Activated CD4-positive, alpha-beta T cell treated with anti-CD3 and anti-CD28 coated beads for 36 hours (primary cell): ENCODE measurements at places on chromosomes 3 and 15. TPM values are rescaled to one million over a fixed set of nuclear protein-coding genes. Genes with fewer than 3 reads are reported as not detected.

DNA sequence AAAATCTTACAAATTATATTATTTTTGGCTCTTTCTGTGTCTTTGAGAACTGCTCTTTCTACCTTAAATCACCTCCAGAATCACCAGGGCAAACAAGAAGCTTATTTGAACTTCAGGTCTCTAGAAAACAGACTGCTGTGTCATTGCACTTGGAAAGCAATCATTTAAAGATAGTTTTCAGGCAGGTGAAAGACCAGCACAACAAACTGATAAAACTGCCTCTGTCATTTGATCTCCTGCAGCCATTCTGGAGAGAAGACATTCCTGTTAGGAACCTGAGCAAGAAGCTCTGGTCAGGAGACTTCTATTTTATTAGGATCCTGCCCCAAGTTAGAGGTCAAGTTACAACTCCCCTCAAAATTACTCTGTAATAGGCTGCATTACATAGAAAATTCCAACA, 50.7 kb upstream of the AP4E1 start:
- no peak for DNase-seq

GRCh38 chr3:194069421-194070219, 66.3 kb upstream of the HES1 start:
- DNase-seq, result no peak

Gene IRAK2
- total RNA-seq, result 3.9 TPM

- DNase-seq, result no peak
These were observed 8.2 kb upstream of the NMD3 start for GRCh38 chr3:161212906-161213305.

DNA sequence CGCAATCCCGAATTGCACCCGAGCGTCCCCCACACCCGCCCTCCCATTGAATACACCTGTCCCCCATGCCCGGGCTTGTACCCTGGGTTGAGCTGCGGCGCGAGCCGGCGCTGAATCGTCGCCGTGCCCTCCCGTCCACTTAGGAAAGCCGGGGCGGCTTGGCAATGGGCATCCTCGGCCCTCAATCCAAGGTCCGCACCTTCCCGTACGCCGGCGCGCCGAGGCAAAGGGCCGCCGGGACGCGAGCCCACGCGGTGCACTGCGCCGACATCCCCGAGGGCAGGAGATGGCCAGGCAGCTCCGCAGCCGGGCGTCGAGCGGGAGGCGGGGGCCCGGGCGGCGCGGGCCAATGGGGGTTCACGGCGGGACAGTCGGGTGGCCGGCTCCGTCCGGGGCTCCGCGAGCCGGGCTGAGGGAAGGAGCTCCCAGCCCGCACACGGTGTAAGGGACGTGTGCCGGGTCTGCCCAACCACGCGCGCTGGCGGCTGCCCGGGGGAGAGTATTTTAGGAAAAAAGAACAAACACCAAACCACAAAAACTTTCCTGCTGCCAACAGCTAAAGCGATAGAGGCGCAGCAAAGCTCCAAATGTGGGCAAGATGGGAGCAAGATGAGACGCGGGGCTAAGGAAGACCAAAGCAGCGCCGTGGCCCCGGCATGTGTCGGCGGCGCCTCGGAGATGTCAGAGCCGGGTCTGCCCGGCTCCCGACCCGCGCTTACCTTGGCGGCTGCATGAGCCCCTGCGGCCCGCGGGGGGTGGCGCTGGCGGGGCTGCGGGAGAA, 621 bp downstream of the RGMA start:
- DNase-seq, result peak; percentile 40

DNA sequence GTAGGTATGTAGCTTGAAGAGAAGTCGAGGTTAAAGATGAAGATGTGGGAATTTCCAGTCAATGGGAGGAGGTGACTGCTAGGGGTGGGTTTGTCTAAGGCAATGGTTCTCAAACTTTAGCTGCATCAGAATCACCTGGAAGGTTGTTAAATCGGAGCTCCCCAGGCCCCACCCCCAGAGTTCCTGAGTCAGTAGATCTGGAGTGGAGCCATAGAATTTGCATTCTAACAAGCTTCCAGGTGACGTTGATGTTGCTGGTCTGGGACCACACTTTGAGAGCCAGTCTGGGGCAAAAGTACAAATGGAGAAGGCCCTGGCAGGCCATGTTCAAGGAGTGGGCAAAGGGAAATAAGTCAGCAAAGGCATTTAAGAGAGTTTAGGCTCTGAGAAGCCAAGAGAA, 69.1 kb downstream of the CMTM8 start:
- no peak for DNase-seq

Gene SYNPR
- total RNA-seq, result not detected

Gene REC114
- not detected for total RNA-seq

Gene GRIP2
- total RNA-seq, result not detected

Gene ALG1L2
- total RNA-seq, result 0.71 TPM

DNA sequence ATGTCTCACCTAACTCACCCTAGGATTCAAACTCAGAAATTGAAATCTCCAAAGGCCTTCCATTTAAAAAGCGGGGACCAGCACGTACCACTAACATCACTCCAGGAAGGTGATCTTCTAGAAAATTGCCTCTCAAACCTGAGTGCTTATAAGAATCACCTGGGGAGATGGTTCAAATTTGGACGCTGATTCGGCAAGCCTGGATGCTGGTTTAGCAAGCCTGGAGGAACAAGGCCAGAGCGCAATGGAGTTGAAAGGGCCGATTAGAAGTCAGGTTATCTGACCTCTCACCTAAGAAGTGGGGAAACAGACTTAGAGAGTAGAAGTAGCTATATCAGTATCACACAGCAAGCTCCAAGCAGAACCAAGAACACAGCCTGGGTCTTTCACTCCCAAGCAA, 68.2 kb downstream of the SSUH2 start:
- no peak for DNase-seq

- no peak for DNase-seq
These were observed at the start of gene AGBL1 for GRCh38 chr15:86079508-86080266. Gene AGBL1 (plus strand): TSS chr15:86079871.

Gene ERICH6
- 0.58 TPM for total RNA-seq

- no peak for DNase-seq
These were observed 18.2 kb upstream of the CLDN16 start for GRCh38 chr3:190369668-190370295.

Gene MUSTN1
- 2.8 TPM for total RNA-seq

DNA sequence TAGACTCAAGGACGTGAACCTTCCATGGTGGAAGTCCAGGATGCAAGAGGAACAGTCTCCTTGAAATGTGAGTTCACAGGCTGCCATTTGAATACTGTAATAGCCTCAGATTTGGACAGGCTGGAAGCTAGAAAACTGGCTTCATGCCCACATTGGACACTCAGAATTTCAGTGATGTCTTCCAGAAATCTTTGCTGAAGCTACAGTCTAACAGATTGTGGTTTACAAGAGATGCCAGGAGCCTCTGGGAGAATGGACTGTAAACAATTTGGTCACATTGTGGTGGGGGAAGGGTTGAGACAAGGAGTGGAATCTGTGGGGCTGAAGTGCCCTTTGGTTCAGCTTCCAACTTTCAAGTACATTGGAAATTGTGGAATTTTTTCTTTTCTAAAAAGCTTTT, 252.0 kb upstream of the PROK2 start:
- no peak for DNase-seq

Gene TRPM1
- total RNA-seq, result not detected

- DNase-seq, result no peak
These were observed 28.8 kb upstream of the VILL start for GRCh38 chr3:37961622-37962431.

DNA sequence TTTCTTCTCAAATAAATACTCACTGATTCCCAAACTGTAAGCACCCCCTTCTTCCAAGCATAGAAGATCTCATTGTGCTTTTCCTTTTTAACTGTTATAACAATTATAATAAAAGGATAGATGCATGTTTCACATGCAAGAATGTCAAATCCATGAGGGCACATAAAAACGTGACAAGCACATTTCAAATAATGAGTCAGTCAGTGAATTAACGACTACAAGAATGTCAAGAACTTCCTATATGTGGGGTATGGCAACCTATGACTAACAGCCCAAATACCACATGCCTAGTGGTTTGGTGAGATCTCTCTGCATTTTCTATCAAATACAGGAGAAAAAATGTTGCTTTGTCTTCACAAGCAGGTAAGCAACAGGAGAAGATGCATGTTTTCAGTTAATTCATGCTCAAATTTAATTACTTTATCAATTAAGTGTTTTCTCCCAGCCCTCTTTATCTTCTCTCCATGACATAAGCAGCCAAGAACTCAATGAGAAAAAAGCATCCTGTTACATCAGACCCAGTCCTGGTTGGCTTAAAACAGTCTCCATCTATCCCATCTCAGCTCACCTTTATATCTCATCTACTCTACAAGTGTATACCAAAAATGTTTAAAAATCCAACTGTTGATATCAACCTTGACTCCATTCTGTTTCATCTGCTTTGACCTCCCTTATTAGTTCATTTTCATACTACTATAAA, 181.5 kb upstream of the LMCD1 start:
- DNase-seq, result no peak
